Fibroblast of villous mesenchyme (primary cell): ENCODE measurements at places on chromosomes 7 and 10.

GRCh38 chr7:35004531-35005095 is 32.7 kb downstream of the DPY19L1 start:
- no peak for DNase-seq

GRCh38 chr10:2953495-2953894 is 113.9 kb upstream of the PFKP start:
- no peak for DNase-seq

- no peak for DNase-seq
These were observed 18.1 kb downstream of the PRKG1 start for GRCh38 chr10:51092402-51092801.

DNA sequence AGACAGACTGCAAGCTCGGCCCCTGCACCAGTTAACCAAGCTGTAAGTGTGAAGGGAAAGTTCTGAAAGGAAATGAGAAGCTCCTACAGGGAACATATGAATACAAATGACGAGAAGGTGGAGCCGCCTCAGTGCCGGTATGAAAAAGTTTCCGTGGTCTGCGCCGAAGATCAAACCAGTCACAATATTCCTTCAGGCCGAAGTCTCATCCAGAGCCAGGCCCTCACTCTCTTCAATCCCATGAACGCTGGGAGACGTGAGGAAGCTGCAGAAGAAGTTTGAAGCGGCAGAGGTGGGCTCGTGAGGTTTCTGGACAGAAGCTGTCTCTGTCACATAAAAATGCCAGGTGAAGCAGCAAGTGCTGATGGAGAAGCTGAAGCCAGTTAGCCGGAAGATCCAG is 71.9 kb downstream of the CFAP46 start:
- no peak for DNase-seq

GRCh38 chr10:101818872-101819633 is 809 bp upstream of the OGA start:
- DNase-seq, result no peak
